ENCODE measurements at places on chromosomes 2 and 18.
A peak's percentile ranks its signal among the peaks of the same experiment; 100 is the strongest.

DNA sequence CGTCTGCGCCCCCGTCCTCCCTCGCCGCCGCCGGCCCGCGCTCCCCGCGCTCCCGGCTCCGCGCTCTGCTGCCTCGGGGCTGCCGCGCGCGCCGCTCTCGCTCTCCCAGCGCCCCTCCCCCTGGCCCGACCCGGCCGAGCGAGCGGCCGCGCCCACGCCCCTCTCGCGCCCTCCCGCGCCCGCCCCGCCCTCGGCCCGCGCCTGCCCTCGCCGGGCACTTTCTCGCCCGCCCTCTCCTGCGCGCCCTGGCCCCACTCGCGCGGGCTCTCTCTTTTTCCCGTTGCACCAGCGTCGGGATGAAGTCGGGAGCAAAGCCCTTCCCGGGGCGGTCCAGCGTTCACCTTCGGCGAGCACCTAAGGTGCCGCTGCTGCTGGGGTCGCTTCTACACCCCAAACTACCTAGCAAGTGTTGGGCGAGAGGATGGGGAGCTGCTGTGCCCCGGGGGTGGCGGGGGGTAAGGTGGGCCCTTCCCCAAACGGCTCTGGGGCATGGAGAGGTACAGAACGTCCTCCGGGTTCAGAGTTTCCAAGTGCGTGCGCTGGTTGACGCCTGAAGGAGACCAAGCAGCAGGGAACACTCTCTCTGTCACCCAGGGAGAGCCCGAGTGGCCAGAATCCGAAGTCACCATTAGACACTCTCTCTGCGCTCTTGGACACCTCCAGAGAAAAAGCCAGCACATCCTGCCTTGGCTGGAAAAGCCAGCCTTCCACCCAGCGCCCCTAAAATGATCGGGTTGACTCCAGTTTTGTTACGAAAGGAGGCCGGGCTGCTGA is at the start of gene COLEC12:
Gene COLEC12, minus strand, starts transcription at position 70 of the 774 bp plus-strand sequence. CDS start 187 bp downstream, outside the sequence.
- DNase-seq = no peak

- DNase-seq = no peak
These were observed 188.8 kb upstream of the CWC22 start for GRCh38 chr2:180195847-180196246.

GRCh38 chr18:68397241-68398035 is 317.5 kb downstream of the TMX3 start:
- DNase-seq = no peak

DNA sequence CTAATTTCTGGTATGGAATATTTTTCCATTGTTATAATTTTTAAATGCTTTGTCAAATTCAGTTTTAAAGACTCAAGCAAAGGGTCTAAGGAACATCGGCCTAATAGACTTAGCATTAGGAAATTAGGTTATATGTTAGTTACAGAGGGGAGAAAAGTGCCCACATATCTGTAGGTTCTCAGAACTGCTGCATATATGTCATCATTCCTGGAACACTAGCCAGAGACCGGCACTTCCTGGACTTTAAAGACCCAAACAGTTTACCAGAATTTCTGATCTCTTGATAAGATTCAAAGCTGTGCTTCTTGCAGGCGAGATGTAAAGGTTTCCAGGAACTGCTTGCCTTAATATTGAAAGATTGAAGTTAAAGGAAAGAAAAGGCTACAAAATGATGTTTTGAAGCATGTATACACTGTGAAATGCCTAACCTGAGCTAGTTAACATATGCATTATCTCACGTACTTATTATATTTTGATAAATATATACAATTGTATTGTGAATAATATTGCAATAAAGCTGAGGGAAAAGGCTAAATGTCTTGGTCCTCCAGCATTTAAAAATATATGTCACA is 993.6 kb downstream of the LRP1B start:
- DNase-seq = no peak

- no peak for DNase-seq
These were observed 75.3 kb downstream of the MAP3K20 start for GRCh38 chr2:173150963-173151362.

DNA sequence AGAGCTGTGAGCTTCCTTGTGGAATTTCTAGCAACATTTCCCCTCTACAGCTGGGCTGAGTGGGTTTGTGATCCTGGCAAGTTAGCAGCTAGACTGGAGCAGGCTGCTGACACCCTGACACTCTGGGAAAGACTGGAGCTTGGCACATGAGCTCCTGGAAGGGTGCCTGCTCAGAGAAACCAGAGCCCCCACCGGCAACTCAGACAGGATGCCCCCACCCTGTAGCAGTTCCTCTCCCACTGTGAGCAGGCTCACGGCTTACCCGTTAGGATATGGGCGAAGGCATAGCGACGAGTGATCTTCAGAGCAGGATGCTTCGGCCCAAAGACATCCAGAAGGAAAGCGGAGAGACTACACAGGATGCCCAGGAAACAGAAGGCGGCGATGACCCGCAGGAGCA is 11.2 kb downstream of the TMEM127 start:
- DNase-seq = no peak

DNA sequence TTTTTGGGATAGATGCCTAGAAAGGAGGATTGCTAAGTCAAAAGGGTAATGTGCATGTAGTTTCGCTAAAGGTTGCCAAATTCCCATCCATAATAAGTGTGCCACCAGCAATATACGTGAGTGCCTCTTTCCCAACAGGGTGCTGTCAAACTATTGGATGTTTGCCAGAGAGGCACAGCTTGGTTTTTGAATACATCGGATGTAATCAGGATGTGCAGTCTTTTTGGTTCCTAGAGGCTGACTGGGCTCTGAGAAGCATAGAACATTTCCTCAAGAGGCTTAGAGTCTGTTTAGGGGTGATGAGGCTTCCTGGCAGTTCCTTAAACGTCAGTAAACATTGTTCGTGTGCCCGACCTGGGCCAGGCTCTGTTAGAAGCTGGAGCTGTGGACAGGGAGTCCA is 28.0 kb downstream of the AGAP1 start:
- no peak for DNase-seq

GRCh38 chr2:37629529-37629928 is 41.9 kb downstream of the CDC42EP3 start:
- no peak for DNase-seq

DNA sequence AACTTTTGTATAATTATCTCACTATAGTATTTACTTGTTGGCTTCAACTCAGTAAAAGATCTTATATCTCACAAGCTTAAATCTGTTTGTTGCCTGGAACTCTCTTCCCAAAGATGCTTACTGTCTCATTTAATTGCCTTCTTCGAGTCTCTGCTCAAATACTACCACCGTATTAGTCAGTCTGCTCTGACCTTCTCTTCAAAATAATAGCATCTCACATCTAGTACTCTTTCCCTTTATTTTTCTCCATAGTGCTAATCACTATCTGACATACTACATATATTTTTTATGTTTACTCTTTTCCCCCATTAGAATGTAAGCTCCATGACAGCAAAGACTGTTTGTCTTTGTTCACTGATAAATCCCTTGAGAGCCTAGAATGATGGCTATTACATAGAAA is 10.6 kb upstream of the MPP4 start:
- DNase-seq = no peak

DNA sequence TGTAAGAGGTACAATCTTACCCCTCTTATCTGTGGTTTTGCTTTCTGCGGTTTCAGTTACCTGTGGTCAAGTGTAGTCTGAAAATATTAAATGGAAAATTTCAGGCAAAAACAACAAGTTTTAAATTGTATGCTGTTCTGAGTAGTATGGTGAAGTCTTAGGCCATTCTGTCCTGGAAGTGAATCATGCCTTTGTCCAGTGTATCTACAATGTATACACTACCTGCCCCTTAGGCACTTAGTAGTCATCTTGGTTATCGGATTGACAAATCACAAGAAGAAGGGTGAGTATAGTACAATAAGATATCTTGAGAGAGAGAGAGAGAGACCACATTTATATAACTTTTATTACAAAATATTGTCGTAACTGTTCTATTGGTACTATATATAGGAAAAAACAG is 43.5 kb downstream of the RAB3GAP1 start:
- no peak for DNase-seq

- DNase-seq = no peak
These were observed 19.5 kb upstream of the SLC9A4 start for GRCh38 chr2:102453501-102453900.

DNA sequence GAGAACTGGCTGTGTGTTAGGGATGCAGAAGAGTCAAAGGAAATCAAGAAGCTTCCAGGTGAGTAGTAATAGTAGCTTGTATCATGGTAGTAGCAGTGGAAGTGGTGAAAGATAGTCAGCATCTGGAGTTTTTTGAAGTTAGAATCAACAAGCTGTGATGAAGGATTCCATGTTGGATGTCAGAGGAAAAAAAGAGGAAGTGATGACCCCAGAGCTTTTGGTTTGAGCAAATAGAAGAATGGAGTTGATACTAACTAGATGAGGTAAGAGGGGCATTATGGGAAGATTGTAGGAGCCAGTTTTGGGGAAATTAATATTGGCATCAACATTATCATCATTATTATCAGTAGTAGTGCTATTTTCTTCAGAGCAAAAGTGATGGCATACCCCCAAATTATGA is 542.2 kb downstream of the XIRP2 start:
- DNase-seq = no peak

DNA sequence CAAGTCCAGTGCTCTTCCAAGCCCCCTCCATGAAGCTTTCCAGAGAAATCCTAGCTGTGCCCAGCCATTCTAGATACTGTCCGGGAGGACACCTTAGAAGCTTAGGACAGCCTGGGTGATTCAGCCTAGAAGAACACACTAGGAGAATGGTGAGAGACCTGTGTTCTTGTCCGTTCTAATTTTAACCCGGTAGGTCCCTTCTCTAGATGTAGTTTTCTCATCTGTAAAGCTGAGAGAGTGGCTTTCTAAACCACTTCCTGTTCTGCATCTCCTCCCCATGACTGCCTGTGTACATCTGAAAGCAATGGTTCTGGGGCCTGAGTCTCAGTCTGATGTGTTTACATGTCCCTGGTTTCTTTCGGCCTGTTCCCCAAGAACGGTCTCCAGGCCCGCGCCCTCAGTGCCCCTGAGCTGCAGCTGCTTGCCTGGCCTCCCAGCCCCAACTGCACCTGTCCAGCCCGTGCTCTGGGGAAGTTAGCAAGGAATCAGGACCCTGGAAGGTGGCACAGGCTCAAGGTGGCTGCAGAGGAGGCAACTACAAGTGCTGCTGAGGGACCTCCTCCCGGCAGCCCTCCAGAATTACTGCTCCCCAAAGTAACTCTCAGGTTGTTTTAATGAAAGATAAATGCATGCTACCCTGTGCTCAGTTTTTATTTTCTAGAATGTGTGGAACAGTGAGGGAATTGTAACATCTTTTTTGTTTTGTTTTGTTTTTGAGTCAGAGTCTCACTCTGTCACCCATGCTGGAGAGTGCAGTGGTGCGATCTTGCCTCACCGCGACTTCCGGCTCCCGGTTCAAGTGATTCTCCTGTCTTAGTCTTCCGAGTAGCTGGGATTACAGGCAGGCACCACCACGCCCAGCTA is 105.9 kb downstream of the LBH start:
- peak; percentile 68 for DNase-seq

DNA sequence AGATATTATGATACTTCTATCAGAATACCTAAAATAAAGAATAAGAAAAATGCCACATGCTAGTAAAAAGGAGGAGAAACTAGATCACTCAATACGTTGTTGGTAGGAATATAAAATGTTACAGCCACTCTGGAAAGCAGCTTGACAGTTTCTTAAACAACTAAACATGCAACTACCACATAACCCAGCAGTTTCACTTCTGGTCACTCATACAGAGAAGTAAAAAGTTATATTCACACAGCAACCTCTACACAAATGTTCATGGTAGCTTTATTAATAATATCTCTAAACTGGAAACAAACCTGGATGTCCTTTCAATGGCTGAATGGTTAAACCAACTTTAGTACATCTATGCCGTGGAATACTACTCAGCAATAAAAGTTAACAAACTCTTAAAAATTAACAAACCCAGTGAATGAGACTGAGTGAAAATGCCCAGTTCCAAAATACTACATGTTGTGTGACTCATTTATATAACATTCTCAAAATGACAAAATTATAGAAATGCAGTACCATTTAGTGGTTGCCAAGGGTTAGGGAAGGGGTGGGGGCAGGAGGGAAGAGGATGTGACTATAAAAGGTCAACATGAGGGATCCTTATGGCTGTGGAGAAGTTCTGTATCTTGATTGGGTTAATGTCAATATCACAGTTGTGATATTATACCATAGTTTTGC is 124.1 kb downstream of the MMADHC start:
- no peak for DNase-seq

DNA sequence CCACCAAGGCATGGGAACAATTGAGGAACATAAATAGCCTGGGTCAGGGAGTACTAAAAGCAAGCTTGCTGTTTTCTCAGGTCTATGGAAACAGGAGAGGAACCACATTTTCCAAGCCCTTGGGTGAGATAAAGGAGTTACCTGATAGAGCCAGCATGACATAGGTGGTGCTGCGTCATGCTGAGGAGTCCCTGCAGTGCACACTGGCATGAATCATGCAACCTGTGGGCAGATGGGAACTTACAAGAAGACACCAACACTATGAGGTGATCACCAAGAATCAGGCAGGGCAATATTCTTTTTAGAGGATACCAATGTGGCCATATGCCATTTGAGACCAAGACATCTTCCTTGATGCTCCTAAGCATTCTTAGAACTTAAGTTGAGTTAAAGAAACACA is 531.8 kb downstream of the ZEB2 start:
- DNase-seq = no peak

GRCh38 chr2:168658706-168659105 is 143.7 kb upstream of the NOSTRIN start:
- DNase-seq = no peak

GRCh38 chr2:17270894-17271293 is 247.3 kb downstream of the RAD51AP2 start:
- DNase-seq = no peak

GRCh38 chr2:88190808-88191721 is 20.9 kb downstream of the THNSL2 start:
- no peak for DNase-seq
